MG63 (cell line): ENCODE measurements at places on chromosomes 3 and 15. TPM values are rescaled to one million over a fixed set of nuclear protein-coding genes. Genes with fewer than 3 reads are reported as not detected.

PARP15 gene
- 0.10 TPM in 1 of 2 replicates, not detected in the other for total RNA-seq

DNA sequence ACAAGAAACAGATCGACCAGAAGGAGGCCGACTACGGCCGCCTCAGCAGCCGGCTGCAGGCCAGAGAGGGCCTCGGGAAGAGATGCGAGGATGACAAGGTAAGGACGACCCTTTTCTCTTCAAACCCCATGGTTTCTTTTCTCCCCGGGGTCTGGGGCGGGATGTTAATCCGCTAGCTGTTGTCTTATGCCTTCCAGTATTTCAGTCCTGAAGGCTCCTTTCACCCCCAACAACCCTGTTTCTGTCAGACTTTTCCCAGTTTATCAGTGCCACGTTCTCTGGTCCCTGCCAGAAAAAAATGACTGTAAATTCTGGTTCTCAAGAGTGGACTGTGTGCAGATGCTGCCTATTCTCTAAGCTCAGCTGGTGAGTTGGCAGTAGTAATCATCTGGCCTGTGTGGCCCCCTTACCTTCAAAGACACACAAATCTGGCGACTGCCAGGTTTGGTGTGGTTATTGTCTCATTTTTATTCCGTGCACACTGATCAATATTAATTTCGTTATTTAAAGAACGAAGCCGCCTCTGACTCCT is 806 bp downstream of the GOLM2 start:
- DNase-seq, result no peak

GRCh38 chr3:82224661-82225060 is 463.2 kb upstream of the GBE1 start:
- no peak for DNase-seq

GRCh38 chr3:49700453-49701128 is 11.2 kb downstream of the RNF123 start:
- no peak for DNase-seq

ARHGEF26 gene
- 0.63 TPM in 1 of 2 replicates, not detected in the other for total RNA-seq

NR1I2 gene
- not detected in 2 replicates for total RNA-seq
